COLO829 (cell line): ENCODE measurements at places on chromosomes 4 and X.

DNA sequence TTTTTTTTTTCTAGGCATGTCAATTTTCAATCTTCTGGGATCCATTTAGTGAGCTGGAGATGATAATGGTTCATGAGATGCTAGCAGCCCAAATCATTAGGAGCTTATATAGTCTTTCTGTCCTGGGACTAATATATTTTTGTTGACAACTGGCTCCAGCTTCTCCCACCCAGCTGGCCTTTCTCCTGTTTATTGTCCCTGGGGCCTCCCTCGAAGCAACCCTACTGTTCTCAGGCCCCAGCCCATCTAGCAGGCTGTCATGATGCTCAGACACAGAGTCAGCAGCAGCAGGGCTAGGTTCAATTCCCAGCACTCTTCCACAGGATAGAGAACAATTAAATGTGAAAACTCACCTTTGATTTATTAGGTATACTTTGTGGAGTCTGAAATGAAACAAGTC, 127.6 kb upstream of the MID1 start:
- no peak for DNase-seq

GRCh38 chr4:82667761-82668480, 106.1 kb upstream of the TMEM150C start:
- no peak for DNase-seq

DNA sequence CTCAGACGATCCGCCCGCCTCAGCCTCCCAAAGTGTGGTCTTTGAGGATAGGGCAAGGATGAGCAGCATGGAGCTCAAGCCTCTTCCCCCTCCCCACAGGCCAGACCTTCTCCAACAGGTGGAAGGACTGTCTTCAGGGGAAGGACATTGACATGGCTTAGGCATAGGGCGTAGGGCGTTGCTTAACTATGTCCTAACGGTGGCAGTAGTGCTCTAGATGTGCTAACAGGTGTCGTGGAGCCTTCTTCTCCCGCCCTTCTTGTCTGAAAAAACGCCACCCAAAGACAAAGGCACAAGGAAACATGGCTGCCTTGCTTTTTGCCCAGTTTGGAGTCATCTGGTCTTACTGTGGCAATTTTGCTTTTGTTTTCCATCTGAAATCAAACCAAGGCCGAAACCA, 219.8 kb downstream of the OR13H1 start:
- no peak for DNase-seq

DNA sequence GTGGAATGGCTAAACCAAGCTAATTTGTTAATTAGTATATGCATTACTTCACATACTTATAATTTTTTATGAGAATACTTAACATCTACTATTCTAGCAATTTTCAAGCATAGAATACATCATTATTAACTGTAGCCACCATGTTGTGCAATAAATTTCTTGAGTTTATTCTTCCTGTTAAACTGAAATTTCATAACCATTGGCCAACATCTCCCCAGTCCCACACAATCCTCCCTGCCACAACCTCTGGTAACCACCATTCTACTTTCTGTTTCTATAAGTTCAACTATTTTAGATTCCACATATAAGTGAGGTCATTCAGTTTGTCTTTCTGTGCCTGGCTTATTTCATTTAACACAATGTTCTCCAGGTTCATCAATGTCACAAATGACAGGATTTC, 208.5 kb downstream of the PPP4R3C start:
- no peak for DNase-seq

DNA sequence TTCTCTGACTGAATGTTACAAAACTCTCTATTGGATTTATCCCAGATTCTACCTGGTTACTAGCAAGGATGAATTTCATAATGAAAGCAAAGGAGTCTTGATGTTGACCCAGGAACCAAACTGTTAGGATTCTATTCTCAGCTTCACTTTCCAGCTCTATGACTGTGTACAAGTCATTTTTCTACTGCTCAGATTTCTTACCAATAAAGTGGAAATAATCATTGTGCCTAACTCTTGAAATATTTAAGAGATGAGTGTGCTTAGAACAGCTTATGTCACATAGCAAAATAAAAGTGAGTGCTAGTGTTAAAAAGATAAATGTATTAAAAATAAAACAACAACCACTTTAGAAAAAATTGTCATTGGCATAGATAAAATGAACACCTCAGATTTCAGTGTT, 45.6 kb downstream of the EPHA5 start:
- no peak for DNase-seq

GRCh38 chrX:53435997-53436396, 1.8 kb upstream of the HSD17B10 start:
- DNase-seq: peak; percentile 72

DNA sequence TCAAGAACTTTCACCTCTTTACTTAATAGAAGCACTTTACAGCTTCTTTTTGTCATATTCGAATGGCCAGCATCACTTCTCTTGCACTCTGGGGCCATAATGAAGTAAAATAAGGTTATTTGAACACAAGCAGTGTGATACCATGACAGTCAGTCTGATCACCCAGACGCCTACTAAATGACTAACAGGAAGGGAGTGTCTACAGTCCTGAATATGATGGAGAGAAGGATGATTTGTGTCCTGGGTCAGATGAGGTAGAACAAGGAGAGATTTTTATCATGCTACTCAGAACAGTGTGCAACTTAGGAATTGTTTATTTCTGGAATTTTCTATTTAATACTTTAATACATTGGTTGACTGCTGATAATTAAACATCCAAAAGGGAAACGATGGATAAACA, 284.2 kb upstream of the F9 start:
- DNase-seq: no peak

DNA sequence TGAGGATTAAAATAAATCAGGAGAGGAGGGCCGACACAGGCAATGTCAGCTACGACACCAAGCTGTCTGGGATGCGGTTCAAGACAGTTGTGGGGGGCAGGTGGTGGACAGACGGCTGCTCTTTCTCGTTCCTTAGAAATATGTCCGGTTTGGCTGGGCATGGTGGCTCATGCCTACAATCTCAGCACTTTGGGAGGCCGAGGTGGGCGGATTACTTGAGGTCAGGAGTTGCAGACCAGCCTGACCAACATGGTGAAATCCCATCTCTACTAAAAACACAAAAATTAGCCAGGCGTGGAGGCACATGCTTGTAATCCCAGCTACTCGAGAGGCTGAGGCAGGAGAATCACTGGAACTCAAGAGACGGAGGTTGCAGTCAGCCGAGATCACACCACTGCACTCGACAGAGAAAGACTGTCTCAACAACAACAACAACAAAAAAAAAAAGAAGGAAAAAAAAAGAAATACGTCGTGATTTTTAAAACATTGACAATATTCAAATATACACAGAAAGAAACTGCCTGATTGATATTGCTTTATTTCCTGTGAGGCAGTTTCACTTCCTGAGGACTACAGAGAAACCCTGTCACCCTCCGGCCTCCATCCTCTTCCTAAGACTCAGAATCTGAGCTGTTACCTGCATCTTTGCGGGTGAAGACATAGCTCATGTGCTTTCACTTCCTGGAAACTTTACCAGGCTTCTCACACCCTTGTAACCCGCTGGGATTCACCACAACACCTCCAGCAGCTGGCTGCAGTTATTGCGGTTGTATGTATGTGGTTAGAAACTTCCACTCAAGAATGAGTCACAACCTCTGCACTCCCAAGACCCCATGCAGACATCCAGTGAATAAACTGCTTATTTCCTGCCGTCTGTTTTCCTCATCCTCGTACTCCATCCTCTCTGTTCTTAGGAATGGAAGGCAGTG, 63.8 kb upstream of the STS start:
- DNase-seq: peak; percentile 35

DNA sequence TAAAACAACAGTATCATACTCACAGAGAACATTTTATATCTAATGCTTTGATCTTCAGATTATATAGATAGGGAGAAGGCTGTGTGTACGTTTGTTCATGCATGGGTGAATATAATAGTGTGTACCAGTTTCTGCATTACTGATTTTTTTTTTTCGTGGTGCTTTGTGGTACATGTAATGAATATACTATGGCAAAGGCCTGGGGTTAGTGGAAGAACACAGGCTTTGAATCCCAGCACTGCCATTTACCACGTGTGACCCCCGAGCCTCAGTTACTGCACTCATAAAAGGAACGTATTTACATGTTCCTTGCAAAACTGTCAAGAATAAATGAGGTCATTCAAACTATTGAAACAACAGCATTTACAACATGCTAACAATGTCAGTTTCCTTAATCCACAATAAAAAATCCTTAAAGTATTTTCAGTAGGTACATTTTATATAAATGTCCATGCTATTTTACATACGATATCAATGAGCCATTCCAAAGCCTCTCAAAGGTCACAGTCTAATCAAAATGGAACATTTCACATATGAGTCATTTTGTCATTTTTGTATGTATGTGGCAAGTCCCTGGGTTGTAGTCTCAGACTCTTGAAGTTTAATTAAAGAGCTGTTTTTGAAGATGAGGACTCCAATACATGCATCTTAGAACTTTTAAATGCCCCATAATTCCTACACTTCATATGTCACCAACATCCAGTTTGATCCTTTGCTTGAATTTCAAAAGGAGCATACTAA, 242.8 kb downstream of the PPP3CA start:
- DNase-seq: no peak

GRCh38 chrX:68762766-68763165, 66.1 kb upstream of the EFNB1 start:
- no peak for DNase-seq

GRCh38 chrX:120144178-120144844, 14.1 kb upstream of the RHOXF2 start:
- no peak for DNase-seq

DNA sequence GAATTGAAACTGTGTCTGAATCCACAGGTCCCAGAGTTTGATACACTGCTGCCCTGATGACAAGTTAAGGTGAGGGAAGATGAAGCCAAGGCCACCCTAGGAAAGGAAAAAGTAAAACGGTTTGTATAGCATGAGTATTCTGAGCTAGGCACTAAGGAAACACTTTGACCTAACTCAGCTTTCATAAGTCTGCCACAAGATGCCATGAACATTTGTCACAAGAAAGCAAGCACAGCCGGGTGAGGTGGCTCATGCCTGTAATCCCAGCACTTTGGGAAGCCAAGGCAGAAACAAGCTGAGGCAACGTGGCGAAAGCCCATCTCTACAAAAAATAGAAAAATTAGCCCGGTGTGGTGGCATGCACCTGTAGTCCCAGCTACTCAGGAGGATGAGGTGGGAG, 34.2 kb downstream of the ELOVL6 start:
- DNase-seq: no peak

DNA sequence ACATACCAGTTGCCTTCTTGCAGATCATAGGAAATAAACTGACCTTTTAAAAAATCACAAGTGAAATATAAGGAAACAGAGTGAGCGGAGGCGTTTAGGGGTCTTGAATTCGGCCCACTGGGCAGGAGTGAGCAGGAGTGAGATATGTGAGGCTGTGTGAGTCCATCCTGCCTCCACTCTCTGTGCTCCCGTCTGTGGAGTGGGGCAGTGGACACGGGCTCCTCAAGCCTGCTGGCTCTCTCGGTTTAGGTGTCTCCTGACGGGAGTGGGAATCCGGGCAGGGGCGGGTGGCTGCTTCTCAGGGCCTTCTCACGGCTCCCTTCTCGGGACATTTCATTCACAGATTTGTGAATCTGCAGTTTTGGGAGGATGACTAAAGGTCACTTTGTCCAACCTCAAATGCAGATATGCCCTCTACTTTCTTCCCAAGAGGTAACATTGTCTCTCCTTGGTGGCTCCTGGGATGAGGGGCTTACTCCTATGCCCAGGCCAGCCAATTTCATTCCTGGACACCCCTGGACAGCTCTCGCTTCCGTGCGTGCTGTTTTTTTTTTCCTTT, 27.6 kb downstream of the CYTL1 start:
- no peak for DNase-seq

- no peak for DNase-seq
Measured at GRCh38 chr4:74755486-74755885, 38.8 kb downstream of the BTC start.

DNA sequence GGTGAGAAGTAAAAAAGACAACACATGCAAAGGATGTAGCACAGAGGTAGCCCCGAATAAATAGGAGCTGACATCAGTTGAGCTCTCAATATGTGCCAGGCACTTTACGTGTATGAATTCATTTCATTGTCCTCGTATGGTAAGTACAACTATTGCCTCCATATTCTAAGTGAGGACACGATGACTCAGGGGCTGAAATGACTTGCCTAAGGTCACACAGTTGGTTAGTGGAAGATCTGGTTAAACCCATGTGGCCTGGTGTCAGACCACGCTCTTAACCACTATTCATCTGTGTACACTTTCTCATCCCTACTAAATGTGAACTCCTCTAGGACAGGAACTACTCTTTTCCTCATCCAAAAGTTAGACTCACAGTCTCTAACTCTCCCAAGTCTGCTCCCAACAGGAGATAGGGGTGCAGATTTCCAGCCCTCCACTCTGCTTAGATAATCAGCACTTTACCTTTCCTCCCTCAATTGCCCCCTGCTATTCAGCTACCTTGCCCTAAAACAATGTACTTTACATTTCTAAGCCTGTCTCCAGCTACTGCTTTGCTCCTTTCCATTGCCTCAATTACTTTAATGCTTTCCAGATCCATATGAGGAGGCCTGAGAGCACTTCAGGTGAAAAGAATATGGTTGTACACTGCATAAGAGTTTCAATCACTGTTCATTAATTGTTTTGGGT, 58.8 kb upstream of the LHFPL1 start:
- DNase-seq: no peak

DNA sequence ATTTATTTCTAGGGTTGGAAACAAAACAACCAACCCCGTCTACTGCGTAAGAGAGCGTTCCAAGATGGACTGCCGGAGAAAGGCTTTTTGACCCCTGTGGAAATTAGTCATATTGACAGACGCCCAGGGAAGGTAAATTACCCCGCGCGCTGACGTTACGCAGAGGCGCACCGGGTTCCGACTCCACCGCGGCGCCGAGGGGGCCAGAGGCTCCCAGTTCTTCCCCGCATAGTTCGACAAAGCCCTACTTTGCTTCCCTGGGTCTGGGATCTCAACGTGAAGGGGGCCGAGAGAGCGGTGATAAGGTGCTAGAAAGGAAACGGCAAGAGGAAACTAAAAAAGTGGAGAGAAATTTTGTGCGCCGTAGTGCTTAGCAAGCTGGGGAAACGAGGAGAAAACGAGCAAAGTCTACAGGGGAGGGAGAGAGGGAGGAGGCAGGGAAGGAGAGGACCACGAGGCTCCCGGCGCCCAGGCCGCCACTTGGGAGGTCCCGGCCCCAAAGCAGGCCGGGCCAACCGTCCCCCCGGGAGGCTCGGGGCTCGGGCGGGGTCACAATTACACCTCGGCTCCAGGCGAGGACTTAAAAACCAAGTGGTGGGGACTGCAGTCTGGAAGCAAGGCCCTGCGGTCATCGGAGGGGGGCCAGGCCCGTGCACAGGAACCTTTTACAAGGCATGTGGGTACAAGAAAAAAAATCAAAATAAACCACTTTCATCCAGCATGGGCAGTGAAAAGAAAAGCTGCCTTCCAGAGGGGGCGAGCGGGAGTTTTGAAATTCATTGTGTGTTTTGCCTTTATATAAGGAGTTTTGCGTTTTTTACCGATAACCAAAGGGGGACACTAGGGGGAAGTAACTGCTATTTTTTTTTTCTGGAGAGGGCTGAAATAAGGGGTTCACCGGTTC, 13.2 kb downstream of the HAND2 start:
- DNase-seq: no peak

- DNase-seq: peak; percentile 48
Measured at GRCh38 chrX:19805046-19805690, 82.2 kb downstream of the SH3KBP1 start.

- no peak for DNase-seq
Measured at GRCh38 chrX:65688403-65688871, 21.0 kb downstream of the MSN start.
